ENCODE measurements at places on chromosomes 12 and 14.

- no peak for DNase-seq
Observed at GRCh38 chr14:69683971-69684370, 72.6 kb downstream of the SUSD6 start.

- DNase-seq = no peak
Observed at GRCh38 chr14:92577321-92577742, 63.8 kb downstream of the RIN3 start.

DNA sequence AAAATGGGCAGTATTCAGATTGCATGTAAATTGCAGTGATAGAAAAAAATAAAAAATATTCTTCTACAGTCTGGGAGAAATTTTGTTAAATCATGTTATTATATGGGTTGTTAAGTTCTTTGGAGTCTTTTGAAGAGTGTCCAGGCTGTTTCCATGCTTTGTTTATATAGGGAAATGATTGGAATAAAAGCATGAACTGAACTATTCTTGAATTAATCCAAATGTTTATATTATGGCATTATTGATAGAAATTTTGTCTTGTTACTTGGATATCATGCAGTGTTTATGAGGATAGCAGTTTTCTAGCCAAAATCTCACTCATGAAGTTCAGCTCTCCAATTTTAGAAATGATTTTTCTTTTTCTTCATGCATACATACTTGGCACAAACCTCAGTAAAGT lies 108.2 kb upstream of the NAV3 start:
- no peak for DNase-seq

DNA sequence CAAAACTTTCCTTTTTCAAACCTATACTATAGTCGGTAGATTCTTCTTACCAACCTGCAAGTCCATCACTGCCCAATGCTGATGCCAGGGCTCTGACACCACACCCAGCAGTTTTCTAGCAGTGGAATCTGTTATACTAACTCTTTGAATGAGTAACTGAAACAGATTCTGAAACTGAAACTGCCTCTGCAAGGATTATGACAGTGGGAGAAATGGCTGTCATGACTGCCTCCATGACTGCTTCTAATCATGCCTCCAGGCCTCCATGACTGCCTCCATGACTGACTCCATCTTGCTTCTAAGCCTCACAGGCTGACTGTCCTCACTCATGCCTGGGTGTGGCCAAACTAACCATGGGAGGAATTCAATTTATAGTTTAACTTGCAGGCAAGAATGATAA lies 29.4 kb upstream of the OXA1L start:
- DNase-seq = no peak

- no peak for DNase-seq
Observed at GRCh38 chr12:26749781-26750180, 83.2 kb downstream of the ITPR2 start.

DNA sequence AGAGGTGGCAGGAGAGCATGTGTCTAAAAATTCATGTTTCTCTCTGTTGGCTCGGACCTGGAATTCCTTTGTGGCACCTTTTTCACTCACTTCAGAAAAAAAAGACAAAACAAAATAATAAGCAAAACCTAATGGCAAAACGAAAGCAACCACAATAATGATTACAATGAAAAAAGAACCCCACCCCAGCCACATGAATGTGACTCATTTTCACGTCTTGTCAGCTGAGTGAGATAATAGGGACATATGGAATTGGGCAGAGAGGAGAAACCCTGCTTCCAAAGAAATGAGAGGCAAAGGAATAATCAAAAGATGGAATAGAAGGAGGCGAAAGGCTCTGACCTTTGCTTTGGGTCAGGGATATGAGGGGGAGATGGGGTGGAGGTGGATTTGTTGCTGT lies 143.4 kb downstream of the SLC8A3 start:
- DNase-seq = no peak

- DNase-seq = no peak
Observed at GRCh38 chr12:26116829-26117715, 7.8 kb downstream of the BHLHE41 start.

DNA sequence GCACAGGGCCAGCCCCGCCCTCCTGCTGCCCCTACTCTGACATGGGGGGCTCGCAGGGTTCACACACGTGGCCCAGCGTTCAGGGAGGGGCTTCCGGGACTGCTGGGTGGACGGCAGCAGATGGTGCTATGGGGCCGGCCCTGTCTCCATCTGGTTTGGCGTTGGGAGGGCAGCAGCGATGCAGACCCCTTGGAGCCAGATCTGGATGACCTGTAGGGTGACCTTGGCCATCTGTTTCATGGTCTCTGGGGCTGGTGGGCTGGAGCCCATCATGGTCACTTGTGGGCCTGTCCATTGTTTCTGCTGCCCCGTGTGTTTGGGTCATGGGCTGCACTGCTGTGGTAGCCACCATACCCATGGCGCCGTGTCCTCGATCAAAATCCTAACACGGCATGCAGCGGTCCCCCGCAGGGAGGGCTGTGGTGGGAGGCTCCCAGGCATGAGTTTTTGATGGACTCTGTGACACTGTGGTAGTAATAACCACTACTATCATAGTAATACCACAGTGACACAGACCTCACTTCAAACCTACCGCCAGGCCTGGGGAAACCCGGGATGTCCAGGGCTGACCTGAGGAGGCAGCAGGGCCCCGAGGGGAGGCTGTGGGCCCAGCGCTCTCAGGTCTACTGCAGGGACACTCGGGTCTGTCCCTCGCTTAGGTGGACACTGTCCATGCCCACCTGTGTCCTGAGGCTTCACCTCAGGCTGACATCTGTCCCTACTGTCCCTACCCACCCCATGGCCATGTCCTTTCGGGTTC lies 359.4 kb downstream of the TMEM121 start:
- no peak for DNase-seq

DNA sequence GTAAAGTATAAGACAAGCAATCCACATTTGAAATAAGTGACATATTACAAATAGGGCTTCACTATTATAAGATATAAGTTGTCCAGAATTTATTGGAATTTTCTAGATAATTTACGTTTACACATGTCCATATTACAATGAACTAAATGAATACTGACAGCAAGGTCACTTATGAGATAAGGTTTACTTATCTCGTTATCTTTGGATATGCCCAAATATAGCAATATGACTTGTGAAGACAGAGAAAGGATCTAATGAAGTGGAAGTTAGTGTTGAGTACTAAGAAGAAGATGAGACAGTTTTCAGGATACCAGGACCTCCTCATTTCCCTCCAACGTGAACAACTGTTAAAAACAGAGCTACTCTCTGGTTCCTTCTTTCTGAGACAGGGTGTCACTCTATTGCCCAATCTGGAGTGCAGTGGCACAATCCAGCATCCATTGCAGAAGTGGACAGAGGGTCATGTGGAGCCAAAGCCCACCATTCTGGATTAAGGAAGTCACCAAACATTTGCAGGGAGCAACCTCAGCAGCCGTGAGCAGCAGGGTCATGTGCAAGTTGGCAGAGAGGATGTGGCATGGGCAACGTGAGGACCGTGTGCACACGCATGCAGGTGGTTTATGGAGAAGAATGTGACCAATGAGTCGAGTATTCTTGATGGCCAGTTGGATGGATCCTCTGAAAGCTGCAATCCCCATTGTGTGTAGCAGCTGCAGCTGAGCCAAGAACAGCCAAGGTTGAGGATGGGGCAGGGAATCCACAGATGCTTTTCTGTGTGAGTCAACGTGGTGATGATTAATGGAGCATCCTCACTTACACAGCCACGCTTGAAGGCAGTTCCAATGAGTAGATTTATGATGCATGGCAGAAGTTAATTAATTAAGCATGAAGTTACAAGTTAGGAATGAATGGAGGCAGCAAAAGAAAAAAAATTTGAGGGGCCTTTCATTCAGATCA lies 111.0 kb downstream of the BICD1 start:
- DNase-seq = no peak

GRCh38 chr12:15875863-15876262 lies 6.3 kb upstream of the STRAP start:
- no peak for DNase-seq

- no peak for DNase-seq
Observed at GRCh38 chr12:100337727-100338126, 19.1 kb upstream of the SLC17A8 start.

- DNase-seq = no peak
Observed at GRCh38 chr12:9741726-9742125, 8.8 kb upstream of the CLECL1 start.

GRCh38 chr12:22180705-22181104 lies 134.7 kb downstream of the CMAS start:
- no peak for DNase-seq

GRCh38 chr14:85564841-85565527 lies 35.0 kb downstream of the FLRT2 start:
- no peak for DNase-seq

- DNase-seq = no peak
Observed at GRCh38 chr12:92503971-92504593, 198.7 kb upstream of the PLEKHG7 start.

DNA sequence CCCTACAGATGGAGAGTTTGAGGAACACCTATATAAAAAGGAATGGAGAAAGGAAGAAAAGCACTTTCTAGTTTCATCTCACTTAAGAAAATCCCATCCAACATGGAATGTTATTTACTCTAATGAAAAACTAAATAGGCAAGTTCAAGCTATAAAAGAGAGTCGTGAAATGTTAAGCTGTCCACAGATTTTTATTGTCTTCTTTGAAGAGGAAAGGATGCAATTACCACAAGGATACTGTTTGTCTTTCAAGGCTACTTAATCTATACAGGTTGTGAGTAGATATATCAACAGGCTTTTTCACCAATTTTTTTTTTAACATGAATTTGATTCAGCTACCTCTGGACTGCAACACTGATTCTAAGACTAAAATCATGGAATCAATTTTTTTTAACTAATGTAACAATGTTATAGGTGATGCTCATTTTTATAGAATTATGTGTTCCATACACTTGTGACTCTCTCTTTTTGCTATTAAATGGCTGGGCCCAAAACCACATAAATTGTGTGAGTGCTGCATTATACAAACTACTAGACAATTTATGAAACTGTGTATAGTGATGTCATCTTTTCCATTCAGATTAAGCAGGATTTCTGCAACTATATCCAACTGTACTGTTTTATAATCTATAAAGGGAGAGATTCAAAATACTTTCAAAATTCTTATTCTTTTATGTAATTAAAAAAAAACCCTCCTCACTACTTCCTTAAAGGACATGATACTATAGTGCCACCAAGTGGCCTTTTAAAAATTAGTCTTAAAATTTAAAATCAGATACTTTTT lies 26.8 kb upstream of the BMAL2 start:
- DNase-seq = peak; percentile 40
